ENCODE measurements at places on chromosomes 7 and 10.

GRCh38 chr7:51700593-51701215 is 384.1 kb upstream of the COBL start:
- DNase-seq: no peak

DNA sequence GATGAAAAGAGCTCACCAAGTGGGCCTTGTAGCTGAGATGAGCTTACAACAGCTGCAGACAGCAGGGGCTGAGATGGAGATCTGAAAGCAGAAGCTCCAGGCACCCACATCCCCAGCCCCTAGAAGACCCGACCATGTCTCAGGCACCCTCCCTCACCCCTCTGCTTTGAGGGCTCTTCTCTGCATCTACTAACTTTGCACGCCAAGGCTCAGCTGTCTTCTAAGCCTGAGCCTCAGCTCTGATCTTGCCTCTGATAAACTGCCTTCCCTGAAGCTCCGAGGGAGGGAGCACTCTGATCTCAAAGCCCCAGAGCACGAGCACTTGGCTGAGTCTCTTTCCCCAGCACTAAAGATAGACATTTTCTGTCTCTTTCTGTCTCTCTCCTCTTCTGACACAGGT is 42.0 kb downstream of the ANXA8 start:
- no peak for DNase-seq

DNA sequence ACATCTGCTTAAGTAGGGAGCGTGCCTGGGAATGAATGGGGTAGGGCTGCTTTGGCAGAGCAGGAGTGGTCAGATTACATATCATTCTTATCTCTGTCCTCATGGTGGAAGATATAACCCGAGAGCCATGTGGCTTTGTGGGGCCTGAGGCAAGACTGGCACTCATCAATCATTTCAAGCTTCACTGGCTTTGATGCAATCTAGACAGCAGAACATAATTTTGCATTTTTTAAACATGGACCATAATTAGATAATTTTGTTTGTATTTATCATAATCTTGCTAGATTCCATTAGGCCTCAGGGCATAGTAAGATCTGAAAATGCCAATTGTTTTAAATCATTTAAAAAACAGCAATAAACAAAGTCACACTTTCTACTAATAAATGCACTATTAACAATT is 480.3 kb downstream of the NXPH1 start:
- DNase-seq: no peak

GRCh38 chr10:102702742-102703141 is 11.5 kb downstream of the ARL3 start:
- DNase-seq: no peak

GRCh38 chr10:31064348-31064747 is 32.7 kb upstream of the ZNF438 start:
- DNase-seq: no peak

- peak; percentile 85 for DNase-seq
Observed at GRCh38 chr10:21495752-21496342, 29.6 kb downstream of the SKIDA1 start.

GRCh38 chr10:47321521-47322195 is 596 bp upstream of the GDF2 start:
- DNase-seq: no peak

- no peak for DNase-seq
Observed at GRCh38 chr7:95527033-95527775, 41.5 kb downstream of the ASB4 start.

DNA sequence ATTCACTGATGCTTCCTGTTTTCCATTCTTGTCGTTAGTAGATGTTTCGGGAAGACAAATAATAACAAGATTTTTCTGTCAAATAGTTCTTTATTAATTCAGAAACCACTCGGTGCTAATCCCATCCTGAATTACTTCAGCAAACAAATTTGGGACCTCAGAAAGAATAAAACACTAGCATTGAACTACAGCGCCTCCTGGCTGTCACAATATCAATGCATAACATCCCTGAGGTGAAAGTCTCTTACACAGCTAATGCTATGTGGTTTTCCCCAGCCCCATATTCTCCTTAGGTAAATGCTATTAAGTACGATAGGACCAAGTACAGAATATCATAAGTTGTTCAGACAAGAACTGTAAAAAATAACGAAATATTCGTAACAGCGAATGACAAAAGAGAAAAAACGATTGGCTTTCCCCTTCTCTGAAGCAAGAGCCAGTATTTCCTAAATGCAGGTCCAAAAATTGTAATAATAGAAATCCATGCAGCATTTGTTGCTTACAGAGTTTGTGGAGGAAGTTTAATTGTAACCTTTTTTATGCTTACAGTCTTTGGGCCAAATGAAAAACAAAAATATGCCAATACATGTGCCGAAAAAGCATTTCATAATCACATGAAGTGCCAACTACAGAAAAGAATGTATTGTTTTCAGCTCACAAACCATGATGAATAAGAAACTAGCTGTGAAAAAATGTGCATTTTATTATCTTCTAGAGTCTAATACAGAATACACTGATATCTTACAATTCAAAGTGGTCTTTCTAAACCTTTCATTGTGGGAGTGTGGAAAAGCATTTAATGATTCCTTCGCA is 47.3 kb downstream of the MYPN start:
- DNase-seq: peak; percentile 36
